Neural progenitor cell (in vitro differentiated cells): ENCODE measurements at places on chromosomes 16 and 17. TPM values are rescaled to one million over a fixed set of nuclear protein-coding genes. Genes with fewer than 3 reads are reported as not detected.
A peak's percentile ranks its signal among the peaks of the same experiment; 100 is the strongest.

Gene MRTFB
- total RNA-seq = 25.8 and 26.8 TPM in 2 replicates

Gene KRT39
- not detected in 2 replicates for total RNA-seq

GRCh38 chr16:68393333-68393732, 55.0 kb downstream of the SMPD3 start:
- no peak for DNase-seq

DNA sequence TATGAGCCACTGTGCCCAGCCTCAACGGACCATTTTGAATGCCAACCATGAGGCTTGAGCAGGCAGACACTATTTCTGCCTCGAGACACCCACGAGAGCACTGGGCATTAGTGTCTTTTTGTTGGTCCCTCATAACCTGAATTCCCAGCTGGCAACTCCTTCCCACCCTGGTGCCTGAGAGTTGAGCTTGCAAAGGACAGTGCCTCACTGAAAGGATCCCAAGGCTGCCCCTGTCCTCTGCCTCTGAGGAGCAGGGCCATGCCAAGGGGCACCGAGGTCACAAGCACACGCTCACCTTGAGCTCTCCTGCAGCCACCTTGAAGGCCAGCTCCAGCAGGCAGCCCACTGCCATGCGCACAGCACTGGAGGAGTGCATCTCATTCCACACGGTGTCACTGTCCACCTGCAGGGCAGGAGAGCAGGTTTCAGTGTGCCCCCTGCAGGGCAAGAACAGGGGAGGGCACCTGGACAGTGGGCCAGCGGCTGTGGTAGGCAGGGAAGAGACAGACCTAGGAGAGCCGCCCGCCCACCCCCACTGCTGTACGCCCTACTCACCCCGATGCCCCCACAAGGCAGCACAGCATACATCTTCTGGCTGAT, 12.8 kb downstream of the G6PC3 start:
- DNase-seq = no peak

DNA sequence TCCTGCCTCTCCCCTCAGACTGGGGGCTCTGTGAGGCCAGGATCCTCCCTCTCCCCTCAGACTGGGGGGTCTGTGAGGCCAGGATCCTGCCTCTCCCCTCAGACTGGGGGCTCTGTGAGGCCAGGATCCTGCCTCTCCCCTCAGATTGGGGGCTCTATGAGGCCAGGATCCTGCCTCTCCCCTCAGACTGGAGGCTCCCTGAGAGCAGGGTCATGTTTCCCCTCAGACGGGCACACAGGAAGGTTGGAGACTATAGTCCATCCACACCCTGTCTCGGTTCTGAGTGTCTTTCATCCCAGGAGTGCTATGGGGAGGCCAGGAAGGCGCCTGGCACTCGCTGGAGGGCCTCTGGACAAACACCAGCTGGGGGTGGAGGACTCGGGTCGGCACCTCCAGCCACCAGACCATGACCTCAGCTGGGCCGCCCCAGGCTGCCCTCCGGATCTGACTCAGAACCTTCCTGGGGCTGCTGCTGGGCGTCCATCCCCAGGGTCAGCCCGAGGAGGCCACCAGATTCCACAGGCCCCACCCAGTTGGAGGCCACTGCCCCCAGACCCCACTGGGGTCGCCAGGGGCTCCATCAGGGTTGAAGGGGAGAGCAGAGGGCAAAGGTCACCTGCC, 21.9 kb upstream of the DLX4 start:
- no peak for DNase-seq

- no peak for DNase-seq
Measured at GRCh38 chr17:46795379-46795952, 23.0 kb downstream of the WNT3 start.

DNA sequence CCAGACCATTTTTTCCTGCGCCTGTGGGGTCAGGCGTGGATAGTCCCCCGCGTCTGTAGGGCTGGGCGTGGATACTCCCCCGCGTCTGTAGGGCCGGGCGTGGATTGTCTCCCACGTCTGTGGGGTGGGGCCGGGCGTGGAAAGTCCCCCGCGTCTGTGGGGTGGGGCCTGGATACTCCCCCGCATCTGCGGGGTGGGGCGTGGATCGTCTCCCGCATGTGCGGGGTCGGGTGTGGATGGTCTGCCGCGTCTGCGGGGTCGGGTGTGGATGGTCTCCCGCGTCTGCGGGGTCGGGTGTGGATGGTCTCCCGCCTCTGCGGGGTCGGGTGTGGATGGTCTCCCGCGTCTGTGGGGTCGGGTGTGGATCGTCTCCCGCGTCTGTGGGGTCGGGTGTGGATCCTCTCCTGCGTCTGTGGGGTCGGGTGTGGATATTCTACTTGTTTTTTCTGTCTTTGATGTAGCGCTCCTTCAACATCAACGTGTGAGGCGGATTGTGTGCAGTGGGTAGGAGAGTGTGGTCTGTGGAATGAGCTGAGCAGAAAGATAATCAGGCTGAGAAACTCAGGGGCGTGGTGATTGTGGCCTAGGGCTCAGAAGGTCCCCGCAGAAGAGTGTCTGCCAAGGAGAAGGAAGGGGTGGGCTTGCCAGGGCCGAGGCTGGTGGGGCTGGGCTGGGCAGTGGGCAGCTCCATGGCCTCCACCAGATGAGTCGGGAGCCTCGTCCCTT, 3.2 kb downstream of the GNPTG start:
- DNase-seq = no peak

Gene FA2H
- total RNA-seq = not detected in 2 replicates

- DNase-seq = no peak
Measured at GRCh38 chr17:60645918-60646523, 31.6 kb upstream of the BCAS3 start.

- peak; percentile 8 for DNase-seq
Measured at GRCh38 chr17:43430936-43431713, 32.3 kb downstream of the ARL4D start.

Gene RPAIN
- total RNA-seq = 116 and 121 TPM in 2 replicates

Gene BMERB1
- 39.0 and 44.6 TPM in 2 replicates for total RNA-seq

- DNase-seq = no peak
Measured at GRCh38 chr17:22272363-22273146, 580.2 kb downstream of the KCNJ18 start.

Gene CACNG3
- not detected in 2 replicates for total RNA-seq
